ENCODE measurements at places on chromosomes 3 and 15. TPM values are rescaled to one million over a fixed set of nuclear protein-coding genes. Genes with fewer than 3 reads are reported as not detected.
A peak's percentile ranks its signal among the peaks of the same experiment; 100 is the strongest.

The PRC1 gene
- polyA plus RNA-seq: 9.1 TPM

The NME9 gene
- polyA plus RNA-seq: 0.39 TPM

The VWA5B2 gene
- not detected for polyA plus RNA-seq

The CPN2 gene
- 196 TPM for polyA plus RNA-seq

The PLSCR5 gene
- not detected for polyA plus RNA-seq

The INO80 gene
- polyA plus RNA-seq: 3.2 TPM

The MST1R gene
- polyA plus RNA-seq: 0.10 TPM

The PRSS50 gene
- polyA plus RNA-seq: 0.02 TPM

The PCSK6 gene
- 212 TPM for polyA plus RNA-seq

The ARIH1 gene
- 14.3 TPM for polyA plus RNA-seq

The MELTF gene
- polyA plus RNA-seq: 0.14 TPM

The RPP14 gene
- polyA plus RNA-seq: 7.4 TPM

The FMN1 gene
- 0.21 TPM for polyA plus RNA-seq

The SLC41A3 gene
- polyA plus RNA-seq: 11.2 TPM

The GABRB3 gene
- polyA plus RNA-seq: 0.63 TPM

GRCh38 chr3:71466483-71466882, 117.0 kb downstream of the FOXP1 start:
- no peak for DNase-seq
- no peaks in the 10 kb centered on the region for H3K27me3 ChIP-seq
- no peak overlapping the region for H3K27ac ChIP-seq
- H3K36me3 ChIP-seq: no peaks in the 10 kb centered on the region

- peaks cover 3% of the 10 kb centered on the region for H3K4me1 ChIP-seq
- no peaks in the 10 kb centered on the region for H3K27me3 ChIP-seq
- no peak overlapping the region for H3K4me3 ChIP-seq
- DNase-seq: no peak
Observed at GRCh38 chr3:54294214-54294613, 171.9 kb downstream of the CACNA2D3 start.

GRCh38 chr3:70899816-70900215, 587.4 kb upstream of the MDFIC2 start:
- H3K4me1 ChIP-seq: no peaks in the 10 kb centered on the region
- no peak overlapping the region for H3K27ac ChIP-seq
- DNase-seq: no peak

DNA sequence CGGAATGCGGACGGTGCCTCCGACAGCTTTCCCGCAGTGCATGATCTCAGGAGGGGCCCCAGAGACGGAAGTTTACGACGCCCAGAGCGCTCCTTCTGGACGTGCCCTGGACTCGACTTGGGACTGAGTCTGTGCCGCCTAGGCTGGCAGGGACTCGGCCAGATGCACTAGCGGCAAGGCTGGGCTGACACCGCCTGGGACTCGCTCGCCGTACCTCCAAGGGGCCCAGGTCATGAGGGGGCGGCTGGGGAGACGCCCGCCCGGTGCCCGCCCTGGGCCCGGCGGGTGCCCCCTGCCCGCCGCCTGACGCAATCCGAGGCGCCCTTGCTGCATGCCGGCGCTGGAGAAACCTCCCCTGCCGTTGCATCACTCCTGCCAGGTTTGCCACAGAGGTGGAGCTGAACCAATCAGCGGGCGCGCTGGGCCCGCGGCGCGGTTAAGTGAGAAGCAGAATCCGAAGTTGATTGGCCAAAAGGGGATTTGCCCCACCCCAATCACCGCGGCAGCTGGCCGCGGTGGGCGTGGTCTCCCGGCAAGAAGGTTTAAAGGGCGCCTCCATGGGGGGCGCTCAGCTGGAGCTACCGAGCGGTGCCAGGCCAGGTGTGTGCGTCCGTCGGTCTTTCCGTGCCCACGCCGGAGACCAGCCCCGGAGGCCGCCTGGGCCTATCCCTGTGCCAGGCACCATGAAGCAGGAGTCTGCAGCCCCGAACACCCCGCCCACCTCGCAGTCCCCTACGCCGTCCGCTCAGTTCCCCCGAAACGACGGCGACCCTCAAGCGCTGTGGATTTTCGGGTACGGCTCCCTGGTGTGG, at the start of gene CHAC1:
TSS of gene CHAC1 (plus strand) at position 571 of the 812 bp plus-strand sequence. CDS start at position 684, 113 bp downstream.
- H3K27ac ChIP-seq: peak within 1 kb of the TSS; percentile 91
- no peaks in the 10 kb centered on the region for H3K27me3 ChIP-seq
- peak within 1 kb of the TSS; percentile 86 for H3K4me3 ChIP-seq
- H3K4me1 ChIP-seq: peaks cover 8% of the 10 kb centered on the region

DNA sequence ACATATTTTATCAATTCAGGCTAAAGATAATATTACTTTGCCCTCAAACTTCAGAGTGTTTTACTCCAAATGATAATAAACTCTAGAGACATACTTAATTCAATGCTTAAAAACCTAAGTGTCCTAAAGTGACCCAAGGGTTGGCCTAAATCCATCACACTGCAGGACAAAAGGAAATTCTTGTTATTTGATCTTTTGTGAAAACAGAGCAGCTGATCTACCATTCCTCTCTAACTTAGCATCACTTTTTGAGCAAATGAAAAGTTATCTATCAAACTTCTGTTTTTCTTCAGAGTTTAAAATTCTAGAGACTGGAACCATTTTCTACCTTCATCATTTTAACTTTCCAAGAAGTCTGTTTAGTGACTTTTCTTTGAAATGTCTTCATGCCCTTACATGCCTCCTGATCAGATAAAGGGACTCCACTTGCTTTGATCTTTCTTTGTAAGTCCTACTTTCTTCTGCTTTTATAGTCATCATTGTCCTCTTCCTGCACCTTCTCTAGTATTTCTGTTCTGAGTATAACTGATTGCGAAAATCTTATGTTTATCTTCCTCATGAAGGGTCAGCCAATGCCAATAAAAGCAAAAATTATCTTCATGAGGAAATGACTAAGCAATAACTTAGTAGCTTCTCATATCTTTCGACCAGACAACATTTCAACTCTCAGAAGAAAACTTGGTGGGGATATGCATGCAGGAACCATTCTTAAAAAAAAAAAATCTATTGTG, 378.7 kb upstream of the TGFBR2 start:
- peaks cover 31% of the 10 kb centered on the region for H3K4me1 ChIP-seq
- H3K4me3 ChIP-seq: no peak overlapping the region
- no peak for DNase-seq
- no peaks in the 10 kb centered on the region for H3K36me3 ChIP-seq
- H3K27me3 ChIP-seq: no peaks in the 10 kb centered on the region

GRCh38 chr3:54094926-54095325, 27.4 kb upstream of the CACNA2D3 start:
- no peaks in the 10 kb centered on the region for H3K4me1 ChIP-seq
- no peak for DNase-seq
- H3K4me3 ChIP-seq: no peak overlapping the region
- H3K27me3 ChIP-seq: no peaks in the 10 kb centered on the region
- no peaks in the 10 kb centered on the region for H3K36me3 ChIP-seq
- no peak overlapping the region for H3K27ac ChIP-seq

DNA sequence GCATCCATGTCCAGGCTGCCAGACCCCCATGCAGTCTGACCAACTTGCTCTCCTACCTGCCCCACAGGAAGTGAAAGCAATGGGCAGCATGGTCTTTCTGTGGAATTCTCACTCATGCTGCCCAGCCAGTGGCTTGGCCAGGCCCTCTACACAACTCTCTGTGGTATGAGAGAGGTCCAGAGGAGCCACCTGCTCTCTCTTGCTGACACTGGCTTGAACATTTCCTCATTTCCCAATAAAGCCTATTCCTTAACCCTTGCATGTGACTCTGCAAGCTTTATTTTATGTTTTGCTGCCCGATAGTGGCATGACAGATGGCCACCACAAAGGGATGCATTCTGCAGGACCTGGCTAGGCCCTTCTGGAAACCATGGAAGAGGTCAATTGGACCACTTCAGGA, 53.8 kb downstream of the CCR1 start:
- no peak for DNase-seq
- H3K27ac ChIP-seq: no peak overlapping the region
- no peak overlapping the region for H3K4me3 ChIP-seq
- H3K36me3 ChIP-seq: no peaks in the 10 kb centered on the region
- H3K4me1 ChIP-seq: no peaks in the 10 kb centered on the region

DNA sequence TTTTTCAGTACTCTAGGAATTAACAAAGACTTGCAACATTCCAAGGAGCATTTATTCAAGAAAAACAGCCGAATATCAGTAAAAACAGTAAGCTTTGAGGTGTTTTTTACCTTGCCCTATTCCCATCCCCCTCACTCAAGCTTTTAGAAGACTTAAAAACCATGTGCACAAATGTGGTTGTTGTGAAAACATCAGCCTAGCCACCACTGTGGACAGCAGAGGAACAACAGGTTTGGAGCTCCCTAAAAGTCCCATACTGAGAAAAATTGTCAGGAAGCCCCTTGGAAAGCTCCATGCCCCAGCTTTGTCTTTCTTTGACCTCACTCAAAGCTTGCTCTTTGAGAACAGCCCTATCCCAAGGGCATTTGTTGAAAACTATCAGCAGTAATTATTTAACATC, 34.7 kb upstream of the RSL24D1 start:
- no peak overlapping the region for H3K27ac ChIP-seq
- H3K27me3 ChIP-seq: no peaks in the 10 kb centered on the region
- H3K4me3 ChIP-seq: no peak overlapping the region
- DNase-seq: no peak

GRCh38 chr3:164236851-164237250, 841.4 kb downstream of the SI start:
- H3K27ac ChIP-seq: no peak overlapping the region
- H3K4me3 ChIP-seq: no peak overlapping the region
- H3K27me3 ChIP-seq: no peaks in the 10 kb centered on the region
- H3K36me3 ChIP-seq: no peaks in the 10 kb centered on the region
- no peak for DNase-seq
- no peaks in the 10 kb centered on the region for H3K4me1 ChIP-seq

DNA sequence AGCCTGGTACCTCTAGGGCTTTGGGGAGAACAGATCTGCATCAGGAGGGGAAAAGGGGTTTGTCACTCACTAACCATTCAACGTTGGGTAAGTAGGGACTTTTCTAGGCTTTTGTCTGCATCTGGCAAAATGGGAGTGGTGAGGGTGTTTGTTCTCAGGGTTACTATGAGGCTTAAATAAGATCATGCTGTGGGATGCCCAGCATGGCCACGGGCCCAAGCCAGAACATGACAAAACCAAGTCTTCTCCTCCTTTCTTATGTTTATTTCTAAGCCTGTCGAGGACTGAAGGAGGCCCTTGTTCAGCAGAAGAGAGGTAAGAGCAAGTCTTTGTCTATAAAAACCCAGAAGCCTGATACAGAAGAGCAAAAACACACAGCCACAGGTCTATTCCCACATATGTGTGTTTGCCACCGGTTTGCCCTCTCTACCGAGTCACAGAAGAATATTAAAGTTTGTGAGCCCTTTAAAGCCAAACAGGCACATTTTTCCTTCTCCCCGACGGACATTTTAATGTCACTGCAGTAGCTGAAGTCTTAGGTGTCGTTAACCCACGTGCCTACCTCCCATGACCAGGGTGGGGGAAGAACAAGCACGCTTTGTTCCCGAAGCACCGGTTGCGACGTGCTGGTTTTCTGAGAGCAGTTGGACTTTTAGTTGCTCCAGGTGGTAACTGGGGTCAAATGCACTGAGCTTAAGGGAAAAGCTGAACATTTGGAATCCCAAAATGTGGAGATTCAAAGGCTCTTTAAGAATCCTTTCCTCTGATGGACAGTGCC, 72.1 kb downstream of the NOX5 start:
- no peaks in the 10 kb centered on the region for H3K4me1 ChIP-seq
- H3K27me3 ChIP-seq: no peaks in the 10 kb centered on the region
- no peak for DNase-seq

DNA sequence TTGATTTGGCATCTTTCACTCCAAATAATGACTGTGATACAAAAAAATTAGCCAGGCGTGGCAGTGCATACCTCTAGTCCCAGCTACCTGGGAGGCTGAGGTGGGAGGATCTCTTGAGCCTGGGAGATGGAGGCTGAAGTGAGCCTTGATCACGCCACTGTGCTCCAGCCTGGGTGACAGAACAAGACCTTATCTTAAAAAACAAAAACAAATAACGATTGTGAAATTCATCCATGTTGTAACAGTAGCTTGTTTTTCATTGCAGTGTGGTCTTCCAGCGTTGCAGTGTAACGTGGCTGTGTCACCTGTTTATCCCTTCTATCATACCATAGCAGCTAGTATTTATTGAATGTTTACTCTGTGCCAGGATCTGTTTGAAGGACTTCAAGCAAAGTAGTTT, 120.9 kb downstream of the ITPR1 start:
- H3K36me3 ChIP-seq: no peaks in the 10 kb centered on the region
- no peak for DNase-seq
- no peaks in the 10 kb centered on the region for H3K27me3 ChIP-seq
- peaks cover 11% of the 10 kb centered on the region for H3K4me1 ChIP-seq

DNA sequence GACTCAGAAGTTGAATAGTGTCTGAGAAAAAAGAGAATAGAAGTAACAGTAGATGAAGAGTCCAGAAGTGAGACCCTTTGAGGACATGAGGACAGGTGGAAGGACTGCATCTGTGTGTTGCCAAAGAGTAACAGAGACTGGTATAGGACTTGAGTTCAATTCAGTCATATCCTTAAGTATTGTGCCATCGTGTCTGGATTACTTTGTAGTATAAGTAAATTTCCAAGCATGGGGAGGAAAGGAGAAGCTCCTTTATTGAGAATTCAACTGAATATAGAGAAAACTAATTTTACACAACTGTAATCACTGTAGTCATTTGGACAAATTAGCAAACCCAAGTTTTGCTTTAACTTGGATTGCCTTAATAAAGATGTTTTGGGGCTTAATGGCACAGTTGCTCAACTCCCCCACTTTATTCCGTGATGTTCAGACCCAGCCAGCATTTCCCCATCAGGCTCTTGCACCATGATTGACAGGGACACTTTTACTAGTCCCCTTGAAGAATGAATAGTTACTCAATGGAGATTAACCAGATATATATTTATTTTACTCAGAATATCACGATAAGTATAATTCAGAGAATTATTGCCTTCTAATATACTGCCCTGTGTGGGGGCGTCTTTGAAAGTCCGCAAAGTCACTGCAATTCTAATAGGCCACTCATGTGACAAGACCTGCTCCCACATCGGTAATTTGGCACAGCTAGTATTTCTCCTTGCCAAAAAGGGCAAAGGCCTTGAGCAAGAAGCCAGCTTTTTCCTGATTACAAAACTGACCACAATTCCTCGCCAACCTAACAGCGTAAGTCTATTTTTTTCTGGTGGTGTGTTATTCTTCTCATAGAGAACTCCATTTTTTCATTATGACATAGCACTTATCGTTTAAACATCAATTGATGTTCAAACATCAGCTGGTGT, 61.3 kb downstream of the PPARG start:
- H3K4me1 ChIP-seq: no peaks in the 10 kb centered on the region
- peak overlapping the region; percentile 50 for H3K4me3 ChIP-seq
- H3K27me3 ChIP-seq: no peaks in the 10 kb centered on the region
- peak overlapping the region; percentile 83 for H3K27ac ChIP-seq
- DNase-seq: no peak

DNA sequence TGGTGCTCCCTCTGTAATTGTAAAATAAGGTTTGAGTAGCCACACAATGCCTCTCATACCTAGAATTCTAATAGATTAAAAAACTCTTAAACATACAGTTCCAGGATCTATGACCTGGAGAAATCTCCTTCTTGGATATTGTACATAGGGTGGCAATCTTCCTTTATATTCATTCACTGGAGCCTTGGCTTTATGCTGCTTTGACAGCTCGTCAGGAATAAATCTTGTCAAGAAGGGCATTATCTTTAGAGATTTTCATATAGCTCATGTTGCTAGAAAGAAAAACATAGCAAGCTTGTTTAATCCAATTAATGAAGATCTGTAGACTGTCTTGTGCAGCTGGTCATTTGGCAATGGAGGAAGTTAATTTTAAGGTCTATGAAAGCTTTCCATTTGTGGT, 131.1 kb downstream of the PYDC2 start:
- no peak for DNase-seq
- no peaks in the 10 kb centered on the region for H3K4me1 ChIP-seq
- H3K27me3 ChIP-seq: no peaks in the 10 kb centered on the region
- H3K36me3 ChIP-seq: no peaks in the 10 kb centered on the region
- no peak overlapping the region for H3K4me3 ChIP-seq

Data from liver (tissue), 10 donors.